ENCODE measurements at places on chromosomes 2 and 18.

DNA sequence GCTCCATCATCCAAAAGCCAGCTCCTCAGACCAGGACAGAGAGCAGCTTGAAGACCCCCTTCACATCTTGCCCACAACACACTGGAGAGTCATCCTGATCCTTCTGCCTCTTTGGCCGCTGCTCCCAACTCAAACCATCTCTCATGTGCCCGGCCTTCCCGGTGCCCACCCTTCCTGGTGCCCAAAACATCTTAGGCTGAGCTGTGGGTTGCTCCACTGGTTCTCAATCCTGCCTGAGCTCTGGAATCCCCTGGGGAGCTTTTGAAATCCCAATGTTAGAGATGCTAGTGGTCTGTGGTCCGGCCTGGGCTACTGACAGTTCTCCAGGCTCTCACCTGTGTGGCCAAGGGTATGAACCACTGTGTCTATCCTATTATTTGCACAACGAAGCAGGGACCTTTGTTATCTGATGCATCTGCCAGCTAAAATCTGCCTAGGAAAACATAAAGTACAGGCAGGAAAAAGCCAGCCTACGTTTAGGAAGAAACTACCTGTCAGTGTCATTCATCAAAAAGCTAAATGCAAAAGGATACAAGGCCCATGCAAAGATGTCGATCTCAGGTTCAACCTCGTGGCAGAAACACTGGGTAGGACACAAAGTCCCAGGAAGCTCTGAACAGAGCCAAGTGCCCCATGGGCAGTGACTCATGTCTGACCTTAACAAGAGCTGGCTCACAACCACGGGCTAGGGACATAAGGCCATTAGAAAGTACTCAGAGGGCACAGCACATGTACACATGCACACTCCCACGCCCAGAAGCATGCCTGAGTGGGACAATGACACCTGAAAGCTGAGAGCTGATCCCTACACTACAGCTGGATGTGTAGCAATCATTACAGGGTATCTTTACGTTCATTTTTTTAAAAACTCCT lies 30.8 kb downstream of the TBC1D8 start:
- DNase-seq, result no peak

DNA sequence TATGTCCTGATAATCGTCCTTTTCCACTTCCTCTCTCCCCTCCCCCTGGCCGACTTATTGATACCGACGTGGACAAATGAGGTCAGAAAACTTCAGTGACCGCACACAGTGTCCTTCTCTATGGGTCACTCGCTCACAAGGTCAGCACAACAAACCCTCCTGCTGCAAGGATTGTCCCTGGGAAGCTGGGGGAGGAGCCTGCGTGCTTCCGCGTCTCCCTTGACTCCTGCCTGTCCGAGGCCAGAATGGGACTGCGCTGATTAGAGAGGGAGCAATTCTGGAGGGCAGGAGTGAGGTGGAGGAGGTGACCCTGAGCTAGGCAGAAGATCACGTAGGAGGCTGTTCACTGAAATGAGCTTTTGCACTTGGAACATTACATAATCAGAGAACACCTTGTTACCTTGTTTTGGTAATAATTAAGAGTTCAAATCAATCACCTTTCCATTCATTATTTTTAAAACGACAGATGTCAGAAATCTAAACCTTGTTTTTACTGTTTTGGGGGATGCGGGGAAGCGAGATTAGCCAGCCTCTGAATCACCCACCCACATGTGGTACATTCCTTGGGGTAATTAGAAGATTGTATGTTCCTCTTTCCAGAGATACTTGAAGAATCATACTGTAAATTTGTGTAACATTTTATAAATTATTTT lies 70.6 kb downstream of the CTAGE1 start:
- DNase-seq, result no peak

GRCh38 chr2:100012561-100012960 lies 129.8 kb downstream of the AFF3 start:
- no peak for DNase-seq

GRCh38 chr2:75199428-75200011 lies at the start of gene TACR1:
Gene TACR1 (minus strand): TSS chr2:75199520. CDS start chr2:75198934, 586 bp downstream.
- peak; percentile 37 for DNase-seq

DNA sequence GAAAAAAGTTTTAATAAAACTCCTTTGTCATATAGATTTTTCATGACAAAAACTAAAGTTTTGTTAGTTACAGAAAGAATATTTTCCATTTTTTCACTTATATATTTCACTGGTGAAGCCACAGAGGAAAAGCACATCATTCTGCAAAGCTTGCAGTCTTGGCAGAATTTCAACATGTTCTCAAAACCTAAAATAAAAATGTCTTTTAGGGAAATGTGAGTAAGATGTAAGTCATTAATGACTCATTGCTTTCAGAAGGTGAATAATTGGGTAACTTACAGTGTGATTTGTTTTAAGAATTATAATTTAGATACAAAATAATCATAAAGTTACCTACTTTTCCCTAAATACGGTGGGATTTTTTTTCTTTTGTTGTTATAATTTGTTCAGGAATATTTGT lies 43.4 kb upstream of the TNFRSF11A start:
- no peak for DNase-seq

DNA sequence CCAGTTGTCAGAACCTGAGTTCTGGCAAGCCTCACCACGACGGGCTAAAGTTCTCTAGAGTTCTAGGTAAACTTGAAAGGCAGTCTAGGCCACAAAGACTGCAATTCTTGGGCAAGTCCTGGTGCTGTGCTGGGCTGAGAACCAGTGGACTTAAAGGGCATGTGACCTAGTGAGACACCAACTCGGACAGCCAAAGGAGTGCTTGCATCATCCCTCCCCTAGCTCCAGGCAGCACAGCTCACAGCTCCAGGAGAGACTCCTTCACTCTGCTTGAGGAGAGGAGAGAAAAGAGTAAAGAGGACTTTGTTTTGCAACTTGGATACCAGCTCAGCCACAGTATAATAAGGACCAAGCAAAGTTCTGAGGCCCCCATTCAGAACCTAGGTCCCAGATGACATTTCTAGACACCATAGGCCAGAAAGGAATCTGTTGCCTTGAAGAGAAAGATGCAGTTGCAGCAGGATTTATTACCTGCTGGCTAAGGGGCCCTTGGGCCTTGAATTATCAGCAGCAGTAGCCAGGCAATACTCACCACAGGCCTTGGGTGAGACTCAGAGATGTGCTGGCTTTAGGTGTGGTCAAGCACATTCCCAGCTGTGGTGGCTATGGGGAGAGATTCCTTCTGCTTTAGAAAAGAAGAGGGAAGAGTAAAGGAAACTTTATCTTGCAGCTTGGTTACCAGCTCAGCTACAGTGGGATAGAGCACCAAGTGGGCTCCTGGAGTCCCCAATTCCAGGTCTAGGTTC lies 51.8 kb downstream of the UPP2 start:
- DNase-seq, result no peak

- no peak for DNase-seq
These were observed 328 bp downstream of the DTYMK start for GRCh38 chr2:241686324-241686649.

- DNase-seq, result no peak
These were observed 355.9 kb upstream of the FIGN start for GRCh38 chr2:164091673-164092072.

GRCh38 chr2:54704688-54705605 lies 18.5 kb upstream of the EML6 start:
- DNase-seq, result peak; percentile 69

DNA sequence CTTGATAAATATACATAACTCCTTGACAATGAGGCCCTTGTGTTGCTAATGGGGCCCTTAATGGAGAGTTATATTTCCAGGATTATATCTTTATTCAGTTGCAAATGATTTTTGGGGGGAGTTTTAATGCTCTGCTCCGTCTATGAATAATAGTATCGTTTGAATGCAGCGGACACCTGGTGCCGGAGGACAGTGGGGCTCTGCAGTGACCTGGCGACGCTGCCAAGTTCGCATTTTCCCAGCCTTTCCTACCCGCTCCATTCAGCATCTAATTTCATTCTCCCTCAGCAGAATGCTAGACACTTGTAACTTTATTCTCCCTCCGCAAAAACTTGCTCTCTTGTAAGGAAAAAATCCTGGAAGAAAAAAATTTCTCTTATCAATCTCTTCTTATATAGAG lies 257.6 kb upstream of the SALL3 start:
- DNase-seq, result no peak

DNA sequence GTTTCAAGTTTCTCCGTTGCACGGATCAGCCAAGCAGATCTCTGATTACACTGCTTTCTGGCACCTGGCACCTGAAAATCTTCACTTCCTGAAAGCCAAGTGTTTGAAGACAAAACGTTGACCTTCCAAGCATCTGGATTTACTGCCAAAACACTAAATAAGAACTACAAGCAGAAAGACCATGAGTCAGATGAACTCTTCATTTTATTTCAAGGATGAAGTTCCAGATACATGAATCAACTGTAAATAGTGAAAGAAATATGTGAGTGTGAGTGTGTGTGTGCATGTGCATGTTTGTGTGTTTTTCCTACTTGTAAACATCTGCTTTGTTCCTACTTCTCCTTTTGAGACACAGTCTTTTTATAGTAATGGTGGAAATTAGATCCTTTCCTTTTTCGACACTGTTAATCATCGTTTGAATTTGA lies 60.0 kb upstream of the DTNA start:
- DNase-seq, result no peak

- DNase-seq, result no peak
These were observed 6.8 kb upstream of the COX7A2L start for GRCh38 chr2:42367835-42368234.

- DNase-seq, result no peak
These were observed 21.1 kb upstream of the GALNT5 start for GRCh38 chr2:157236404-157236803.

- no peak for DNase-seq
These were observed 604.9 kb upstream of the CDH2 start for GRCh38 chr18:28781616-28782362.

DNA sequence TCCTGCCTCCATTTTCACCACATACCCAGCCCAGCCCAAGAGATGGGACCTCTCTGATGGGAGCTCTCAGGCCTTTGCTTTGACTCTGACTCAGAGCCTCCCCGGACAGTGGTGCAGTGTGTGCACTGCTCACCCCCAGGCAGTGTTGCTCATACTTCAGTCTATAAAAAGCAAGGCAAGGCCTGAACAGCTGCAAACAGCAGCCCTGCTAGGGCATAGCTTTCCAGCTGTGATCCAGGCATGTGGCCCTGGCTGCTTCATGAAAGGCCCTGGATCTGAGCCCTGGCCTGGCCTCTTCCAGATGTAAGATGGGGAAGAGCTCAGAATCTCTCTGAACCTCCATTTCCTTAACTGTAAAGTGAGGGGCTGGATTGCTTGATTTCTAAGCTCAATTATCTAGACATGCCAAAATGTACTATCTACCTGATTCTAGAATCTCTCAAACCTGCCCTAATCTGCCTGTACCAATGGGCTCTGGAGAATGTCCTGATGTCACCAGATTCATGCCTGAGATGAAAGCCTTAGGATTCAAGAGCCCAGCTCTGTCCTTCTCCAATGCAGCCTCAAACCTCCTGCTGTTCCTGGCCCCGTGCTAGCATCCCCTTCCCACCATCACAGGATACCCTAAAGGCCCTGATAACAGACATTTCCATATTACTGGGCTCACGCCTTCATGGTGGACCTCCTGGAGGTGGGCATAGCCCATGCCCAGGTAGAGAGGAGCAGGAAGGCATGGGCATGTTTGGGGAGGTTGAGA lies 206.9 kb downstream of the ARL4C start:
- DNase-seq, result peak; percentile 45

GRCh38 chr2:62871506-62871905 lies 166.0 kb downstream of the EHBP1 start:
- no peak for DNase-seq

- no peak for DNase-seq
These were observed 95.7 kb downstream of the GALNT13 start for GRCh38 chr2:153967248-153967973.

GRCh38 chr2:146927080-146927711 lies 917.6 kb upstream of the ACVR2A start:
- DNase-seq, result no peak

- DNase-seq, result no peak
These were observed 71.4 kb downstream of the HNMT start for GRCh38 chr2:138035608-138036217.

GRCh38 chr2:55598056-55598795 lies 19.2 kb downstream of the PPP4R3B start:
- no peak for DNase-seq

GRCh38 chr18:58382446-58382845 lies 246.4 kb downstream of the ALPK2 start:
- DNase-seq, result no peak

DNA sequence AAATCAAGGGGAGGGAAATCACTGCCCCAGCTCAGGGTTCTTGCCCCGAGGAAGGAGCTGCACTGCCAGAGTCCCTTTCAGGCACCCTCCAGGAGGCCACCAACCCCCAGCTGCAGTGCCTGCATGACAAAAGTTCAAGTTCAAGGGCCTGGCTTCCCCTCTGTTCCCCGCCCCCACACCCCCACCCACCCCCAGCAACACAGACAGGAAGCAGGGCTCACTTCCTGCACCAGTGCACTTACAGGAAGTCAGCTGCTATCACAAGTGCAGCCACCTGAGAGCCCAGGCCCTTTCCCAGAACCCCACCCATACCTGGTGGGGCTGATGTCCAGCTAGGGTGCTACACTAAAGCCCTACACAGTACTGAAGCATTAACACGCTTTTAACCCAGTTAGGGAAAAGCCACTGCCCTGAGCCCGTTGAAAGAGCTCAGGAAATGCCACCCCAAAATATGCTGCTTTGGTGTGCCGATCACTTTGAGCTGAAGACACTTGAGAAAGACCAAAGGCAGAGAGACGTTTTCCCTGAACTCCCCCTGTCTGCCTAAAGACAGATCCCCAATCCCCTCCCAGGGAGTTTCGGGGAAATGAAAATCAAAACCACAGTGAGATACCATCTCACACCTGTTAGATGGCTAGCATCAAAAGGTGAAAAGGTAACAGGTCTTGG lies 109.9 kb upstream of the CAB39 start:
- DNase-seq, result peak; percentile 64

DNA sequence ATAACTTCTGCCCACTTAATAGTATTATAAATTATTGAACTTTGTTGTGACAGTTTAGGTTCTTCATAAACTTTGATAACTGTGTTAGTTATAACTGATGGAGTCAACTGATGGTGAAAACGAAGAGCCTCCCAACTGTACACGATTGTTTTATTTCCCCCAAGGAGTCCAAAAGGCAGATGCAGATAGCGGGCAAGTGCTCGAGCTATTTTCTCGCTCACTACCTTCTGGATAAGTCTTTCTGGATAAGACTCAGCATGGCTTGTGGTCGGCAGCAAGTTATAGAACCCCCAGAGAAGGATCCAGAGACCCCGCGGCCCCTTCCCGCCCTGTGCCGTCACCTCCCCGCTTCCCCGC lies 517 bp downstream of the GCFC2 start:
- DNase-seq, result no peak

DNA sequence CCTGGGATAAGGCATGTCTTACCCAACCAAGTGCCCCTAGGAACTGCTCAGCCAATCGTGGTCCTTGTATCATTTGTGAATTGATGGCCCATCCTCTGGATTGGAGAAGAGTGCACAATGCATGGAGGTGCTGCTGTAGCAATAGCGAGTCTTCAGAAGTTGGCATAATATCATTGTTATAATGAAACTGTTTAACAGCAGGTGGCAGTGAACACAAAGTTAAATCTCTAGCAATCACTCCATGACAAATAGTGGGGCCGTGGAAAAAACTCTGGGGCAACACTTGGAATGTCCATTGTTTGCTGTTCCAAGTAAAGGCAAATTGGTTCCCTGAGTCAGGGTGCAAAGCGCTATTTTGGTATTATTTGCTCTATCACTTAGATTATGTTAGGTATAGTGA lies 11.4 kb downstream of the REG1A start:
- no peak for DNase-seq

- DNase-seq, result no peak
These were observed 2.8 kb upstream of the LBX2 start for GRCh38 chr2:74502147-74502719.

GRCh38 chr2:30641765-30642345 lies 165.4 kb downstream of the CAPN13 start:
- DNase-seq, result no peak

Measured in CD4-positive, alpha-beta T cell treated with Interleukin-12 subunit alpha and Interleukin-12 subunit beta, for 1 hour (primary cell).